GM13977 (cell line): ENCODE measurements at places on chromosomes 1 and 21.
A peak's percentile ranks its signal among the peaks of the same experiment; 100 is the strongest.

- DNase-seq: no peak
These were observed 14.7 kb downstream of the XPR1 start for GRCh38 chr1:180646547-180646946.

DNA sequence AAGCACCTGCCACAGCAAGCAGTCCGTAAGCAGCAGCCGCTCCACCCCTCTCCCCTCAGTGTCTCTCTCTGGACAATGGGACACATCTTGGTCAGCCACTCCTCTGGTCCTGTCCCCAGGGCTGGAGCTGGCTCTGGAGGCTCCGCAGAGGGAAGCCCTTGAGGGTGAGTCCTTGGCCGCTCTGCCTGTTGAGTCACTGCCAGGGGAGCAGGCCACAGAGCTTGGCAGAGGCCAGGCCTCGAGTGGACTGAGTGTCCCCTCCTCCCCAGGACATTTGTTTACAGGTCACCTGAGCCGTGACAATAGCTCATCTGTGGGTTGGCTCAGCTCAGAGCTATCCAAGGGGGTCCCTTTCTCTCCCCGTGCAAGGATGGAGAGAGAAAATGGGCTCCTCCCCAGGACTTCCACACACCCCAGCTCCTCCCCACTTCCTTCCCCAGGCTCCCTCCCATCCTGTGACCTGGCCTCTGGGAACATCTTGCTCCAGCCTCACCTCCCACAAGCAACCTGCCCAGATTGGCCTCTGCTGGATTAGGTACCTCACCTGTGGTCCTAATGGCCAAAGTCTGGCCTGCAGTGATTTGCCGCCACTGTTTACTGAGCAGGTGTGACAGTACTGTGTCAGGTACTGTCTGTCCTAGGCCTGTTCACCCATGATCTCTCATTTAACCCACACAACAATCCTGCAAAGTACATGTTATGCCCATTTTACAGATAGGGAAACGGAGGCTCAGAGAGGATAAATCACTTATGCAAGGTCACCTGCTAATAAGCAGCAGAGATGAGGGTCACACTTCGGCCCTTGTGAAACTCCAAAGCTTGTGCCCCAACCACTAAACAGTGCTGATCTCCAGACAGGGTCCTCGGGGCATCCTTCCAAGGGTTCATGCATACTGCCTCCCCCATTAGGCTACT, 4.8 kb downstream of the FAM131C start:
- DNase-seq: no peak

DNA sequence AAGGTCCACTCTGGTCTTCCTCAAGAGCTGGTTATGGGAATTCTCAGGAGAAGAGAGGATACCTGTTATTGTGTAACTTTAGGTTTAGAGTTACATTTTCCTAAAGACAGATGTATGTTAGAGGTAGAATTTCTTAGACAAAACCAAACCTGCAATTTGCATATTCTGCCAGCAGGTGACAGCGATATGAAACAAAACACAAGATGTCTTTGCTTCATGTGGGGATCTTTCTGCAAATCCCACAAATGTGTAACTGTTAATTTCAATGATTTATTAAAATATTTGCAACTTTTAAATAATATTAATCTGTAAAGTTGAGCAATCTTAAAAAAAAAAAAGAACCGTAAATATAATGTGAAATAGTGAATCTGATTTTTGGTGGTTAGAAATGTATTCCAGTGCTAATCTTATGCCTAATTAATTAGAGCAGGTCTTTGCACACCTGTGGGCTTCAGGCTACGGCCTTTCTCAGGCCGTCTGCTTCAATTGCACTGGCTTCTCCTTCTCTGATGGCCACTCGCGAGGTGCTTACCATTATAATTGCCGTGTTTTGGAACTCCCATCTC, 33.4 kb downstream of the FAM78B start:
- peak; percentile 14 for DNase-seq

- peak; percentile 27 for DNase-seq
These were observed 5.7 kb upstream of the RHEX start for GRCh38 chr1:206047271-206047670.

GRCh38 chr1:34697818-34698217, 57.0 kb upstream of the GJB5 start:
- no peak for DNase-seq

DNA sequence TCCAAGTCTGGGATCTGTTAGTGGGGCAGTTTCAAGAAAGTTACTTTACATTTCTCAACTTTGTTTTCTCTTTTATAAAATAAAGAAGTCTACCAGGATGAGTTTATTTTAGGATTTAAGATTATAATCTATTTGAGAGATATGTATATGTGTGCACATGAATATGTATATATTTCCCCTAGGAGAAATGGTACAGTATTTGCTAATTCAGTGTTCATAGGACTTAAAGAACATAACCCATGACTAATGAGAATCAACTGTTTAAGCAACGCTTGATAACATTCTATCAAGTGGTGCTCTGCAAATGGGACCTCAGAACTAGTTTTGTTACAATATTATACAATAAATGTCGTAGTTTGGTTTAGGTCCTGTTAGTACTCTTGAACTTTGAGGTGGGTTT, 7.0 kb downstream of the BCAS2 start:
- DNase-seq: no peak

- no peak for DNase-seq
These were observed 143.3 kb upstream of the ST6GALNAC5 start for GRCh38 chr1:76723949-76724348.

DNA sequence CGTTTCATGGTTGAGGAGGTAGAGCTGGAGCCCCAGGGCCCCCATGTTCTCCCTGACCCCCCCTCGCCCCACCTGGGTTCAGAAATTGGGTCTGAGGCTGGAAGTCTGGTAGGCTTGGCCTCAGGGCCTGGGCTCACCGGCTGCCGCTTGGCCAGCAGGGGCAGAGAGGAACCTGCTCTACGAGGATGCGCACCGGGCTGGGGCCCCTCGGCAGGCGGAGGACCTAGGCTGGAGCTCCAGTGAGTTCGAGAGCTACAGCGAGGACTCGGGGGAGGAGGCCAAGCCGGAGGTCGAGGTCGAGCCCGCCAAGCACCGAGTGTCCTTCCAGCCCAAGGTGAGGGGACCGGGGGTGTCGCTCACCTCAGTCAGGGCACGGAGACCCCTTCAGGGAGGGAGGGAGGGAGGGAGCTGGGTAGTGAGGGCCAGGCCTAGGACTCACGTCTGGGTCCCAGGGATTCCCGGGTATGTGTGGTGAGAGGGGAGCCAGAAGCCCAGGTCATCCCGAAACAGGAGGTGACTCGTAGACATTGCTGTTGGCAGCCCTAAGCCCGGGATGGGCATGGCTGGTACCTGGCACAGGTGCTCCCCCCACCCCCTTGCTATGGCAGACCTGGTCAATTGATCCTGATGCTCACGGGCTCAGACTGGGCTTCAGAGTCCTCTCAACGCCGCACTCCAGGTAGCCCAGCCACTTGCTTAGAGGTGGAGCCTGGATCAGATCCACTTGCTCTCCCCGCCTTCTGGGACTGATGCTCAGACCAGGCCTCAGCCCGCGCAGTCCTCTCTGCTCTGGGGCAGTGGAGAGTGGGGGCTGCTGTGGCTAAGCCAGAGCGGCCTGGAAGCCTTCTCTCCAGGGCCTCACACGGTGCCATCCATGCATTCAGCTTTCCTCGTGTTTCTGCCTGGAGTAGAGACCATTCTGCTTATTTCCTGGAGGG, 68.4 kb downstream of the ARHGEF10L start:
- no peak for DNase-seq

DNA sequence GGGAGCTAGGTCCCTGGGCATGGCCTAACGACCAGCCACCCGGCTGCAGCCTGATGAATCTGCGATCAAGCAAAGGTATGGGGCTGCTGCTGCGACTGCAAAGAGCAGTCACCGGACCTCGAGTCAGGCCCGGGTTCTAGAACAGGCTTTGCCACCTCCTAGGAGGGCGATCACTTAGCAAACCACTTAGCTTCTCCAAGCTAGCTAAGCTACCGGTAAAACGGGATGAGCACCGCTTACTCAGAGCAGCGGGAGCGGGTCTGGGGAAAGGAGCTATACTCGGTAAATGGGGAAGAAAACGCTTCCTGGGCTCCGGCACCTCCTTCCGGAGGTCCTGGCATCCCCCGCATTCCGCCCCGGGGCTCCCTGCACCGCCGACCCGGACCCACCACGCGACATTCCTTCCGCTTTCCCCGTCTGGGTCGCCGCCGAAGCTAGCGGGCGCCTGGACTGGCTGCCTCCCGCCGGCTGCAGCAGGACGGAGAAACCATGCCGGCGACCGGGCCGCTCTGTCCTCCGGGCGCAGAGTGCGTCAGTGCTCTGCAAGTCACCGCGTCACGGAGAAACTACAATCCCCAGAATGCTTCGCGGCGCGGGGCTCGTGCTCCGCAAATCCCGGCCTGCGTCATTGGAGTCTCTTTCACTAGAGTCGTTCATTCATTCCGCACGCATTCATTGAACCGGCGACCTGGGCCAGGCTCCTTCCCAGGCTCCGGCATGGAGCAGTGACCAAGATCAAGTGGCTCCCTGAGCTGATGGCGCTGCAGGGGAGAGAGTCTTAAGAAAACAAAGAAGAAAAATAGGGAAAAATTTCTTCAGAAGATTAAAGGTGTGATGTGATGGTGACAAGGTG, at the start of gene LSM10:
TSS of gene LSM10 (minus strand) at position 531 of the 853 bp plus-strand sequence. CDS start 3,779 bp downstream, outside the sequence.
- peak; percentile 93 for DNase-seq

DNA sequence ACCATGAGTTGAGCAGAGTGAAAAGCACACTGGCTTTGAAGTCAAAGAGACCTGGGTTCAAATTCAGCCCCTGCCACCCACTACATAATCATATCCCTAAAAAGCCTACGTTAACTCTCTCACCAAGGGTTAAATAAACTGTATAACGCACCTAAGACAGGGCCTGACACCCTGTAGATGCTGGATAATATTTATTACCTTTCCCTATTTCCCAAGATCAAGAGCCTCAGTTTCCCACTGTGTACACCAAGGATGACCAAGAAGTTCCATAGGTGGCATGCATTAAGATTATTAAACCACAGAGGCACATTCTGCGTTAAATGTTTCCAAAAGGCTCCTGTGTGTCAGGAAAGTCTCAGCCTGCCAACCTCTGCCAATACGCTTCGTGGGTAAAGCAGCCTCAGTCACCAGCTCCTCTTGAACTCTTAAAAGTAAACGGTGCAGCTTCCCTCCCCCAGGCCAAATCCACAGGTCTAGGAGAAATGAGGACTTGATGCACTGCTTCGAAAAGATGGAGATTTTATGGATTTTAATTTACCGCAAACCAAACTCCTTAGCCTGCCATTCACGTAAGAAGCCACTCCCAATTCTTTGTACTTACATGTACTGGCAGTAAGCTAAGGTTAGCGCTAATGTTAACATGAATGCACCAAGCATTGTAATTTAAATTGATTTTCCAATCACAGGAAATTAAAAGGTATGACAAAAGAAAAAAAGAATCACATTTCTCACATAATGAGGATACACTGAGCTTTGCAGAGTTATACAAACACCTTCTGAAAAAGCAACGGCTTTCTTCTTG, 2.6 kb downstream of the USP24 start:
- DNase-seq: no peak

DNA sequence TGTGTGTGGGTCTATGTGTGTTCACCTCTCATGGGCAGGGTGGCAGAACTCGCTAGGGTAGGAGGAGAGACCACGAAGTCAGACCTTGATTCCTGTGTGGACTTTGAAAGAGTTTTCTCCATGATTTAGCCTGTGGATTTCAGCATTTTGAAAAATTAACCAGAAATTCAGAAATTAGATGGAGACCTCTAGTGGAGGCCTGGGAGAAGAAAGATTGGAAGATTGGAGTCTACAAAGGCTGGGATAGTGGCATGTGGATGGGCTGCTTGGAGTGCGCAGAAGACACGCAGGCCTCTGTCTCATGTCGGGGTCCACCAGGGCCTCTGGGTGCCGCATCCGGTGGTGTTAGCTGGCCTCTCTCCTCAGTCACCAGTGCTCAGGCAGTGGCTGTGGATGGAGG, 18.9 kb upstream of the IGSF5 start:
- no peak for DNase-seq

- DNase-seq: peak; percentile 74
These were observed 25.2 kb downstream of the IL12RB2 start for GRCh38 chr1:67332653-67333529.

GRCh38 chr1:161082996-161083747, 6.2 kb downstream of the NECTIN4 start:
- no peak for DNase-seq

DNA sequence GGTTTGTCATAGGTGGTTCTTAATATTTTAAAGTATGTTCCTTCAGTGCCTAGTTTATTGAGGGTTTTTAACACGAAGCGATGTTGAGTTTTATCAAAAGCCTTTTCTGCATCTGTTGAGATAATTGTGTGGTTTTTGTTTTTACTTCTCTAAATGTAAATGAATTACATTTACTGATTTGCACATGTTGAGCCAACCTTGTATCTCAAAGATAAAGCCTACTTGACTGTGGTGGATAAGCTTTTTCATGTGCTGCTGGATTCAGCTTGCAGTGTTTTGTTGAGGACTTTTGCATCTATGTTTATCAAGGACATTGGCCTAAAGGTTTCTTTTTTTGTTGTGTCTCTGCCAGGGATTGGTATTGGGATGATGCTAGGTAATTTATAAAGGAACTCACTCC, 142.5 kb downstream of the PRDM2 start:
- no peak for DNase-seq

- no peak for DNase-seq
These were observed 1.8 kb downstream of the SH3GLB1 start for GRCh38 chr1:86706018-86706635.

DNA sequence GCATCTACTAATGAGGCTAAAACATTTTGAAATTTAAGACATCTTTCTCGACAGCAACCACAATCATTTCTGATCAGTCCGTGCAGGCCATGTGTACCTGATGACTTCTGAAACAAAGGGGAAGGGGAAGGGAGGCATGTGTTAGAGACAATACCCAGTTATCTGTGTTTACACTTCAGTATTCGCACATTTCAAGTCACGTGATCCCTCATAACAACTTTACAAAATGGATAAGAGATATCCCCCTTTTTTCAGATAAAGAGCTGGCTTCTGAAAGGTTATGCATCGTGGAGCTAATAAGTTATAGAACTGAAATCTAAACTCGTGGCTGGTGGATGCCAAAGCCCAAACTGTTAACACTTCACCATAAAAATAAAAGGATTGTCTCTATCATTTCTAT, 175.7 kb downstream of the CHRM3 start:
- no peak for DNase-seq

GRCh38 chr1:200075522-200075921, 48.0 kb downstream of the NR5A2 start:
- DNase-seq: no peak

DNA sequence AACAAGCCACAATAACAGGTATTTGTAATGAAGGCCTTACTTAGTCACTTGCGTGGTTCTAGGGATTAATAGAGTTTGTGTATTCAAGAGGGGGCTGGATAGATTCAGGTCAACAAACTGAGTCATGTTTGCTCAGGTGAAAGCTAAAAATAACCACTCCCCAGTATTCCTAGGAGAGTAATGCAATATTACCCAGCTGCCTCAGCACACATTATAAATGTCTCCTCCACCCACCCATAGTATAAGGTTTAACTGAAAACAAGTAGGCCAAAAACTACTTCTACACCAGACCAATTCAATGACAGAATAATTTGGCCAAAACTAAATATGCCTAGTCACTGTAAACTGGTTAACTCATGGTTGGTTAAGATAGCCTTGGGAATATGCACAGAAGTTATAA, 34.4 kb downstream of the WLS start:
- no peak for DNase-seq

GRCh38 chr1:53327182-53327913, 522 bp downstream of the LRP8 start:
- DNase-seq: peak; percentile 67

GRCh38 chr1:224761245-224761644, 145.1 kb downstream of the CNIH3 start:
- no peak for DNase-seq

- DNase-seq: no peak
These were observed 69.0 kb downstream of the CD46 start for GRCh38 chr1:207820568-207821463.

GRCh38 chr1:226882631-226883409, 12.4 kb downstream of the PSEN2 start:
- DNase-seq: peak; percentile 85
